ENCODE measurements at places on chromosomes 16 and 17.

DNA sequence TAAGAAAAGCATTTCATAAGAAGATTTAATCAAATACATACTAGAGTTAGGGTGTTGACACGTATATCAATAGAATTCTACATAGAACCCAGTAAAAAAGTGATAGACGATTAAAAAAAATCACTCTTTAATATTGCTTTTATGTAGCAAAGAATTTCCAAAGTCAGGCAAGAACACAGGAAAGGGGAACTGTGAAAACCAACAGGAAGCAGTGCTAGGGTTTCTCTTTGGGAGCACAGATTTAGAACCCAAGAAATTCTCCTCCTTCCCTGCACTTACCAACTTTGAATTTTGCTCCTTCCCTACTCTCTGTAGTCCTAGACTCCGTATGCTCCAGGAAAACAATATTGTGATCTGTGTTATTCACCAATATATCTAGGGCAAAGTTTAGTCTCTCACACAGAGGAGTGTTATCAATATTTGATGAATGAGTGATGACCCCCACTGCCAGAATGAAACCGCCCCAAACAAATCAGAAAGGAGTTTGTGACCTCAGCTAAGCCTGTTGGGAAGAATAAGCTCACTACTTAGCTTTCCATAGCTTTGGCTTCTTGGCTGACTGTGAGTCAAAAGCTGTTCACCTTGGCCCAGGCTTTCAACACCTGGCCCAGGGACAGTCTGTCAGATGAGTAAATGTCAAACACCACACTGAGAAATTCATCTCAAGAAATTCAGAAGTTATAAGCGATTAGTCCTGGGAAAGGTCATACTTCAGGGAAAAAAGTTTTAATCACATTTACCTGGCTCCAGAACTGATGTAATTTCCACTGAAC lies 8.6 kb downstream of the RFWD3 start:
- peaks cover 16% of the 10 kb centered on the region for H3K4me1 ChIP-seq
- H3K36me3 ChIP-seq, result no peaks in the 10 kb centered on the region
- H3K27me3 ChIP-seq, result no peaks in the 10 kb centered on the region
- no peak overlapping the region for H3K4me3 ChIP-seq
- DNase-seq, result peak; percentile 22

DNA sequence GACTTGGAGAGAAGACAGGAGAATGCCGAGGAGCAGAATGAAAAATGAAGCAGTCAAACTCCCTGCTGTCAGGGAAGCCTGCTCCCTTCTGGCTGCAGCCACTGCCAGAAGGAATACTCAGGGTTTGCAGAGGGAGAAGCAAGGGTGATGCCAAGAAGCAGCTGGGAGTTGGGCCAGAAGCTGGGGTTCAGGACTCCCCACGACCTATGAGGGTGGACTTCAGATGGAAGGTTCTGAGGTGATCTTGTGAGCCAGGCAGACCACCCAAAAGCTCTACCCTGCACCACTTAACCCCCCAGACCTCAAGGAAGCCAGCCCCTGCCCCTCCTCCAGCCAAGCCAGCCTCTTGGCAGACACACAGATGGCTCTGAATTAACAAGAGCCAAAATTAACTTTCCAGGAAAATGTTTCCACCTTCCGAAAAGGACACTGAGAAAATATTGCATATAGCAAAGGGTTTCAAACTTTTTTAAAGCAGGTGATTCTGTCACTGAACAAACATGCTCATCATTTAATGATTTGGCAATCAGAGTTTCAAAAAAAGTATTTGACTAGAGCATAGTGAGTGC lies 126.0 kb upstream of the ERCC4 start:
- DNase-seq, result no peak
- no peak overlapping the region for H3K4me3 ChIP-seq
- H3K36me3 ChIP-seq, result no peaks in the 10 kb centered on the region
- no peaks in the 10 kb centered on the region for H3K4me1 ChIP-seq
- H3K27ac ChIP-seq, result no peak overlapping the region

GRCh38 chr17:4409659-4410058 lies 24.1 kb upstream of the SPNS3 start:
- H3K36me3 ChIP-seq, result no peaks in the 10 kb centered on the region
- no peak overlapping the region for H3K4me3 ChIP-seq
- no peaks in the 10 kb centered on the region for H3K27me3 ChIP-seq
- no peak overlapping the region for H3K27ac ChIP-seq
- H3K4me1 ChIP-seq, result peaks cover 13% of the 10 kb centered on the region
- no peak for DNase-seq

- H3K27ac ChIP-seq, result no peak overlapping the region
- H3K27me3 ChIP-seq, result no peaks in the 10 kb centered on the region
- no peaks in the 10 kb centered on the region for H3K36me3 ChIP-seq
- H3K4me1 ChIP-seq, result no peaks in the 10 kb centered on the region
- H3K4me3 ChIP-seq, result no peak overlapping the region
These were observed 40.6 kb upstream of the CDH8 start for GRCh38 chr16:62076886-62077285.
